ENCODE measurements at places on chromosomes 3 and 15. TPM values are rescaled to one million over a fixed set of nuclear protein-coding genes. Genes with fewer than 3 reads are reported as not detected.

Gene SOX14
- not detected for total RNA-seq

Gene KATNBL1
- total RNA-seq = 39.3 TPM

Gene AGBL1
- total RNA-seq = not detected

Gene HYAL2
- total RNA-seq = 47.8 TPM

- peak; percentile 94 for DNase-seq
- H3K36me3 ChIP-seq = peaks cover 22% of the 10 kb centered on the region
- H3K27me3 ChIP-seq = no peaks in the 10 kb centered on the region
- peak overlapping the region; percentile 59 for H3K4me3 ChIP-seq
- H3K27ac ChIP-seq = peak overlapping the region; percentile 95
- H3K4me1 ChIP-seq = peaks cover 55% of the 10 kb centered on the region
Measured at GRCh38 chr3:9422712-9423424, 25.5 kb downstream of the SETD5 start.

DNA sequence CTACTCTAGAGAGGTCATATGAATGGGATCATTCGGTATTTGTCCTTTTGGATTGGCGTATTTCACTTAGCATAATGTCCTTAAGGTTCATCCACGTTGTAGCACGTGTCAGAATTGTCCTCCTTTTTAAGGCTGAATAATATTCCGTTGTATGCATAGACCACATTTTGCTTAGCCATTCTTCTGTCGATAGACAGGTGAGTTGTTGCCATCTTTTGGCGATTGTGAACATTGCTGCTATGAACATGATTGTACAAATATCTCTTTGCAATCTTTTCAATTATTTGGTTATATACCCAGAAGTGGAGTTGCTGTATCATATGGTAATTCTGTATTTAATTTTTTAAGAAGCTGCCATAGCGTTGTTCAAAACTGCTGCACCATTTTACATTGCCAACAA is 52.4 kb upstream of the GOLGA8J start:
- H3K27me3 ChIP-seq = peaks cover 33% of the 10 kb centered on the region
- no peak overlapping the region for H3K4me3 ChIP-seq
- no peak overlapping the region for H3K27ac ChIP-seq
- no peaks in the 10 kb centered on the region for H3K4me1 ChIP-seq

DNA sequence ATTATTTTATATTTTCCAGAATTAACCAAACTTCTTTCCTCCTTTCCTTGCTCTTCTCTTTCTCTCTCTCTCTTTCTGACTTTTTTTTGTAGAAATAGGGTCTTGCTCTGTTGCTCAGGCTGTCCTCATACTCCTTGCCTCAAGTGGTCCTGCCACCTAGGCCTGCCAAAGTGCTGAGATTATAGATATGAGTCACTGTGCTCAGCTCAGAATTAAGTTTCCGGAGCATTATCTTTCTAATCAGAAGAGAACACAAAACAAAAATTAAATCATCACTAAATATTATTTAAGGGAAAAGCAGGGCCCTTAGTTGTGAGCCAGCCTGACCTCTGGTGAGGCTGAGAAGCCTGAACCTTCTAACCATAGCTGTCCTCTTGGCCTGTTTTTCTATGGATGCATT is 168.2 kb downstream of the SOX2 start:
- no peaks in the 10 kb centered on the region for H3K27me3 ChIP-seq
- H3K4me1 ChIP-seq = no peaks in the 10 kb centered on the region
- no peak overlapping the region for H3K4me3 ChIP-seq
- no peak overlapping the region for H3K27ac ChIP-seq

DNA sequence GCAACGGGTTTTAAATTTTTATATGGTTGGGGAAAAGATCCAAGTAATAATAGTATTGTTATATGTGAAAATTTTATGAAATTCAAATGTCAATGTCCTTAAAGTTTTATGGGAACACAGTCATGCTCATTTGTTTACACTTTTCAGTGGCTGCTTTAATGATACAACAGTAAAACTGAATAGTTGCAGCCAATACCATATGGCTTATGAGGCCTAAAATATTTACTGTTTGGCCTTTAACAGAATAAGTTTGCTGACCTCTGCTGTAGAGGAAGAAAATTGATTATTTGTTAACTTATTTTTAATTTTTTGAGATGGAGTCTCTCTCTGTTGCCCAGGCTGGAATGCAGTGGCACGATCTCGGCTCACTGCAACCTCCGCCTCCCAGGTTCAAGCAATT is 44.7 kb downstream of the USP50 start:
- H3K36me3 ChIP-seq = peaks cover 47% of the 10 kb centered on the region
- no peak overlapping the region for H3K4me3 ChIP-seq
- no peak overlapping the region for H3K27ac ChIP-seq
- no peak for DNase-seq

DNA sequence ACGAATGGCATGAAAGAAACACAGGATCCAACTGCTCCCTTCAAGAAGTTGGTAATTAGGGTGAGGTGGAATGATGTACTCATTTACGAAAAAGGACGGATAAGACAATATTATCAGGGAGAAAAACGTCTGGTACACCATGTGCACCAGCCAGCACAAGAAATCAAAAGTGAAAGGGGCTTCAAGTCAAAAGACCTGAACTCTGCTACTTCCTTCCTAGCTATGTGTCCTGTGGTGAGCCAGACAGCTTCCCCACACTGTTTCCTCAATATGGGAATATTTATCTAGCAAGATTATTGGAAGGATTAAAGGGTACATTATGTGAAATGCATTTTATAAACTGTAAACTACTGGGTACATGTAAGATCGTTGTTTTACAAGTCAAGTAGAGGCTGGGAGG is 33.9 kb downstream of the RAB27A start:
- H3K27me3 ChIP-seq = no peaks in the 10 kb centered on the region
- no peak overlapping the region for H3K27ac ChIP-seq
- peaks cover 20% of the 10 kb centered on the region for H3K4me1 ChIP-seq

- DNase-seq = no peak
- H3K27me3 ChIP-seq = no peaks in the 10 kb centered on the region
- no peaks in the 10 kb centered on the region for H3K36me3 ChIP-seq
- H3K4me1 ChIP-seq = no peaks in the 10 kb centered on the region
Measured at GRCh38 chr3:46710229-46710628, 7.4 kb downstream of the PRSS50 start.

GRCh38 chr3:117587416-117587815 is 877.8 kb downstream of the TUSC7 start:
- H3K36me3 ChIP-seq = no peaks in the 10 kb centered on the region
- no peak for DNase-seq
- no peaks in the 10 kb centered on the region for H3K27me3 ChIP-seq
- no peak overlapping the region for H3K27ac ChIP-seq

DNA sequence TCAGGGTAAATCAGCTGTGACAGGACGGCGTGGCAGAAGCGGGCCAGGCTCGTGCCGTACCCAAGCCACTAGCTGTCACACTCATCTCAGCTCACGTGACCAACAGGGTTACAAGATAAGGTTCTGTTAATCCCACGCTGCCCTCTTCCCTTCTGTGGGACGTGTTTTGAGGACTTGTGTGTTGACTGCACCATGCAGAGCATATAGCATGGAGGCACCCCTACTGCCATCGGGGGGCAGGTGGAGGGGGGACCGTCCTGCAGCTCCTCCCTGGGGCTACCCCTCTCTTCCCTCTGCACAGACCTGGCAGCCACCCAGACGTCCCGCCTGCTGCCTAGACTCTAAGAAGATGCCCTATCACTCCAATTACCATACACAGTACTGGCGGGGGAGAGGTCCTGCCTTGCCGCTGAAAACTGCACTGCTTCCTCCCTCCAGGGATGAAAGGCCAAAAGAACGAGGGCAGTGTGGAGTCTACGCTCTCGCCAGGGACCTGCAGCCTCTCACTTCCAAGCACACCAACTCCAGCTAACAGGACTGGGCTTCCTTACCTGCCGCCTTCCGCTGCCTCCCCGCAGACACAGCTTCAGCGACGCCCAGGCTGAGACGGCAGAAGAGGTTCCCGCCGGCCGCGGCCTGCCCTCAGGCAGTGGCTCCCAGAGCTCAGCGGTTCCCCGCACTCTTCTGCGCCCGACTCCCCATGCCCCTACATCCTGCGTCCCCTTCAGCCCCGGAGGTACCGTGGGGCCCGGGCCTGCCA is at the start of gene TNK2:
TSS of gene TNK2 (minus strand) at position 618 of the 760 bp plus-strand sequence. CDS start 19,963 bp downstream, outside the sequence.
- H3K27me3 ChIP-seq = no peaks in the 10 kb centered on the region
- peak; percentile 49 for DNase-seq
- no peak within 1 kb of the TSS for H3K27ac ChIP-seq
- no peaks in the 10 kb centered on the region for H3K36me3 ChIP-seq
- no peaks in the 10 kb centered on the region for H3K4me1 ChIP-seq
